CD4-positive, alpha-beta T cell treated with Interleukin-6 at 100 ng/mL for 8 hours (primary cell): ENCODE measurements at places on chromosomes 4 and X.

- DNase-seq = no peak
Observed at GRCh38 chrX:131317326-131317725, 28.2 kb upstream of the IGSF1 start.

DNA sequence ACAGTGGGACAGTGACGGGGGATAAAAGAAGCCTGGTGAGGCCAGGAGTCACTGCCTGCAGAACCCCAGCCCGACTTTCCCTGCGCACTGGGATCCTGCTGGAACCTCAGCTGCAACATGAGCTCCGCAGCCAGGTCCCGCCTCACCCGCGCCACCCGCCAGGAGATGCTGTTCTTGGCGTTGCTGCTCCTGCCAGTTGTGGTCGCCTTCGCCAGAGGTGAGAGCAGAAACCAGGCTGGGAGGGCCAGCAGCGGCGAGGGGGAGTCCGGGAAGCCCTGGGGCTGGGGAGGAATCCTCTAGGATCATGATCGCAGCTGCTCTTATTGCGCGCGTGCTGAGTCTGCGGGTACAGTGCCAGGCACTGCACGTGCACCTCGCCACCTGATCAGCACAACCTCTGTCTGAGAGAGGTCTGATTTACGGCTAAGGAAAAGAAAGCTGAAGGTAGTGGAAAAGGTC, at the start of gene PF4V1:
Gene PF4V1 (plus strand): TSS at position 51 of the 459 bp plus-strand sequence. CDS start 67 bp downstream, at position 118.
- DNase-seq = no peak

GRCh38 chr4:17578482-17578891, 1.5 kb downstream of the LAP3 start:
- DNase-seq = no peak

- DNase-seq = no peak
Observed at GRCh38 chr4:166153548-166153947, 280.5 kb downstream of the TLL1 start.

DNA sequence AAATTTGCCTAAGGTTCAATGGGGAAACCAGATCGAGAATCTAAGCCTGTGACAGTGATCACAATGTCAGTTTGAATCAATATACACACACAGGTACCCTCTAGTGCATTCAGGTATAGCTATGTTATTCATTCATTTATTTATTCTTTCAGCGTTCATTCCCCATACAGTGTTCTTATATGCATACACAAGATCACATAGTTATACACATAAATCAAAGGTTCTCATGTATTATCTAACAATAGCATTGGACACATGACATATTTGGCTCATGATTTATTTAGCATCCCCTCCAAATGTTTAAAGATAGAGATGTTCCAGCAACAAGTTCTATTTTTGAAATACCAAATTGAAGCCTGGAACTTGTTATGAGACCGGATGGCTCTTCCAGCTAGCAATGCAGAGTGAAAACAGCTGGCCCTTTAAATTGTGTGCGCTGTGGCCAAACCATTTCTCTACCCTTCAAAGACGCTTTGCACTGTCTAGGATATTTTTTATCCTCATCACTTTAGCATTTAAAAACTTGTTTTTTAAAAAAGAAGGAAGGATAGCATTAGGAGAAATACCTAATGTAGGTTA, 131.0 kb downstream of the ATXN3L start:
- no peak for DNase-seq

- no peak for DNase-seq
Observed at GRCh38 chr4:3314706-3315260, 22.0 kb downstream of the RGS12 start.

DNA sequence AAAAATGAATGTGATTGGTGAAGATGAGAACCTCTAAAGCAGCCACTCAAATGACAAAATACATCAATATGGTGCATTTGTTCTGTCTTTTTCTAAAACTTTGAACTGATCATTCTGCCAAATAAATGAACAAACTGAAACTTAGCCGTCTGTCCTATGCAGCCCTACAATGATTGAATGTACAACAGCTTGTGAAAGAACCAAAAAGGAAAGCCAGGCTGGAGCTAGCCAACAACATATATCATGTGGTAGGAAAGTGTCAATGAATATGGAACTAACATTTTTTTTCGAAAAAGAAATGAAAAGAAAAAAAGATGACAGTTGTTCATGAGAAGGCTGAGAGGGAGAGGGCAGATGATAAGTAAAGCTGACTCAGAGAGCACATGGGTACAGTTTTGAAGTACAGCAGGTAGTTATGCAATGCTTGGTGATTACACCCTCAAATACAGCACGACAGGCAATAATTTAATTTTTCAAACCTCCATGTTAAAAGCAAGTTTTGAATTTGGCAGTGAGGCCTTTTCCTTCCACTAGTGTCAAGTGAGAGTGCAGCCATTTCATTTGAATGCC, 21.2 kb upstream of the SLC7A11 start:
- DNase-seq = no peak

DNA sequence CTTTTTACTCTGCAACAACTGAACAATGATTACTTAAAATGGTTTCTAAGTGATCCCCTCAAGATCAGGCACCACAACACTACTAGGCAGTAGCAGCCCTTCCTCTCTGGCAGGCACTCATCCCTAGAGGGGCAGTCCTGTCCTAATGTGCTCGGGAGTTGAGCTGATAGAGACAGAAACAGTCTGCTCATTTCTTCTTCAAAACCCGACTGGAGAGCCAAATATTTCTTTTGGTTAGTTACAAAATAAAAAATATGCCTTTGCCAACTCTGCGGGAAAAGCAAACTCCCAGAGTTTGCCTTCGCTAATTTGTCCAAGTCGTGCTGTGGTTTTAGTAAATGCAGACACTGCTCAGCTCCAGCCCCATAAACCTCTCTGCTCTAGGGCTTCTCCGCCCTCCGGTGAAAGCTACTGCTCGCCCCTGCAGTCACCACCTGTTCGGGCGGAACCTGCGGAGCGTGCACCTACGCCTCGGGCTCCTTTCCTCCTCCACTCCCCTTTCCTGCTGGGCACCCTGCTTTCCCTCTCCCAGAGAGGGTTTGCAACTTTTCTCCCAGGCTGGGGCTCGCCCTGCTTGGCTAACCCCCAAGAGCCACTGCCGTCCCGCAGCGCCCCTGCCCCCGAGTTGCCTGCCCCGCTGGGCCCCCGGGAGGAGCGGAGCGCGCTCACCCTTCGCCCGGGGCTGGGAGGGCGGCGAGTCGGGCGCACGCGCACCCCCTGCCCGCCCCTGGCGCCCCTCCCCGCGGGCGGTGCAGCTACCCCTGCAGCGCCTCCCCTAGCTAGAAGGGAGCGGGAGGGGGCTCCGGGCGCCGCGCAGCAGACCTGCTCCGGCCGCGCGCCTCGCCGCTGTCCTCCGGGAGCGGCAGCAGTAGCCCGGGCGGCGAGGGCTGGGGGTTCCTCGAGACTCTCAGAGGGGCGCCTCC, at the start of gene NPNT:
Gene NPNT (plus strand): TSS at position 812 of the 923 bp plus-strand sequence. CDS start 182 bp downstream, outside the sequence.
- no peak for DNase-seq

- no peak for DNase-seq
Observed at GRCh38 chr4:161817914-161818313, 345.9 kb downstream of the FSTL5 start.

DNA sequence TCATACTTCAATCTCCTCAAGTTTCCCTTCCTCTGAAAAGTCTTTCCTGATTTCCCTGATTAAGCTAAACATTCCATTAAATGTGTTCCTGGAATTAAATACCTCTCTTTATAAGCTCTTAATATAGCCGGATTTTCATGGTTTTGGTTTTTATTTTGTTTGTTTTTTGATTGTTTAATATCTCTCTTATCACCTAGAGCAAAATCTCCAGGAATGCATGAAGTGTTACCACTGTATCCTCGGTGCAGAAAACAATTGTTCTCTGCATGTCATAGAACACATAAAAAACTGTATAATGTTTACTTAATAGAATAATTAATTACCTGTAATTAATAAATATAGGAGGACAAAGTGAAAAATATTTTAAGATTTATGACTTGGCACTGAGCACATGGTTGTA, 86.2 kb downstream of the PCDH18 start:
- DNase-seq = no peak

- DNase-seq = peak; percentile 20
Observed at GRCh38 chr4:74874753-74875367, 58.1 kb upstream of the PARM1 start.

- peak; percentile 0 for DNase-seq
Observed at GRCh38 chr4:10192331-10192730, 75.7 kb upstream of the WDR1 start.

DNA sequence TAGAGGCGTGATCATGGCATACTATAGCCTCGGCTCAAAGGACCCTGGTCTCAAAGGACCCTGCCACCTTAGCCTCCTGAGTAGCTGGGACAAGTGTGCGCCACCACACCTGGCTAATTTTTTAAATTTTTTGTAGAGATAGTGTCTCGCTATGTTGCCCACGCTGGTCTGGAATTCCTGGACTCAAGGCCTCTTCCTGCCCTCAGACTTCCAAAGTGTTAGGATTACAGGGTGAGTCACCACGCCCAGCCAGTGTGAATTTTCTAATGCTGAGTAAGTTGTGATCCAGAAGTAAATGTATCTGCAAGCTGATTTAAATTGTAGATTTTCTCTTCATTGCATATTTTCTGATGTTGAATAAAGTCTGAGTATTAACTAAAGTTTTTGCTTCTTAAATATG, 2.6 kb upstream of the ZNF674 start:
- DNase-seq = no peak

DNA sequence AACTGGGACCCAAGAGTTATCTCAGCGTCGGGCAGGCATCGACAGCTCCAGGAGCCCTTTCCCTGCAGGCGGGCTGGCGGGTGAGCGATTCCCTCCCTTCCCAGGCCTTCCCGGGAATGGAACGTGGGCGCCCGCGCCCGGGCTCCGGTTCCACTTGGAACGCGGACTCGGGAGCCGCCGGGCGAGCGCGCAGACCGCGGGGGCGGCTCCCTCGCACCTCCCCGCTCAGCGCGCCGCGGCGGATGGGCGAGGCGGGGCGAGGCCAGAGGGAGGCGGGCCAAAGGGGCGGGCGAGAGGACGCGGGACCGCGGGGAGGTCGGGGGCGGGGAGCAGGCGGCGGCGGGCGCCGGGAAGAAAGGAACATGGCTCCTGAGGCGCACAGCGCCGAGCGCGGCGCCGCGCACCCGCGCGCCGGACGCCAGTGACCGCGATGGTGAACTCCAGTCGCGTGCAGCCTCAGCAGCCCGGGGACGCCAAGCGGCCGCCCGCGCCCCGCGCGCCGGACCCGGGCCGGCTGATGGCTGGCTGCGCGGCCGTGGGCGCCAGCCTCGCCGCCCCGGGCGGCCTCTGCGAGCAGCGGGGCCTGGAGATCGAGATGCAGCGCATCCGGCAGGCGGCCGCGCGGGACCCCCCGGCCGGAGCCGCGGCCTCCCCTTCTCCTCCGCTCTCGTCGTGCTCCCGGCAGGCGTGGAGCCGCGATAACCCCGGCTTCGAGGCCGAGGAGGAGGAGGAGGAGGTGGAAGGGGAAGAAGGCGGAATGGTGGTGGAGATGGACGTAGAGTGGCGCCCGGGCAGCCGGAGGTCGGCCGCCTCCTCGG, at the start of gene PKD2:
Gene PKD2 (plus strand): TSS at position 332 of the 818 bp plus-strand sequence. CDS start 99 bp downstream, at position 431.
- peak; percentile 69 for DNase-seq

DNA sequence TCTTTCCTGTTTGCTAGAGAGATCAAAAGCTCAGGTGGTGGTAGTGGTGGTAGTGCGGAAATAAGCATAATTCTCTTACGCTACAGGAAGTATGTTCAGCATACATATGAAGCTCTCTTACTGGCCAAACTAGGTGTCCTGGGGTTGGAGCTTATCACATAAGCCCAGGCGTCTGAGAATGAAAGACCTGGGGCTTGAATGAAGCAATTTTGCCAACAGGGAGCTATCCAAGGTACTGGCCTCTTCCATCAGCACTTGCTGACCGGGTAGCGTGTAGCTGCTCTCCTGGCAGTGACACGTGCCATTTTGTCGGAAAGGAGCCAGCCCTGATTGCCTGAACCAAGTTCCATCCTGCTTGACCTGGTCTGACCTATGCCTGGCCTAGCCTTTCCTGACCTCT, 65.9 kb upstream of the HPF1 start:
- no peak for DNase-seq

GRCh38 chr4:44761306-44761705, 35.0 kb upstream of the GNPDA2 start:
- DNase-seq = no peak

DNA sequence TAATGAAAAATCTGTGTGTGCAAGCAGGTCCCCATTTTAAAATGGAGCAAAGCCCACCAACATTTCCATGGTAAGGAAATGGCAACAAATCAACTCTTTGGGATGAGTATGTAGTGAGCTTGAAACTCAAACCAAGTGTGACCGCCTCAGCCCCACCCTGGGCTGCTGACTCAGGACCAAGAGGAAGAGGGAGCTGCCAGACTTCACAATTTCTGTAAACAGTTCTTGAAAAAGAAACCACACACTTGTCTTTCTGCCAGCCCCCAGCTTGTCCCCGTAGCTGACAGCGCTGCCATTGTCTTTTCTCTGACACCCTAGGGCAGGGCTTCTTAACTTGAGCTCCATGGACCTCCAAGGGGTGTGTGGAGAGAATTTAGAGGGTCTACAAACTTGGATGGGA, 10.3 kb downstream of the RTL5 start:
- peak; percentile 65 for DNase-seq
